Upper lobe of right lung (tissue), 1 donor: ENCODE measurements at places on chromosomes 16 and 17. TPM values are rescaled to one million over a fixed set of nuclear protein-coding genes. Genes with fewer than 3 reads are reported as not detected.
A peak's percentile ranks its signal among the peaks of the same experiment; 100 is the strongest.

Gene RNF213
- total RNA-seq: 236 TPM

Gene CES5A
- not detected for total RNA-seq

Gene C16orf86
- 3.8 TPM for total RNA-seq

Gene BCO1
- 0.75 TPM for total RNA-seq

Gene CCL17
- 15.5 TPM for total RNA-seq

Gene FBXW10B
- total RNA-seq: 1.4 TPM

Gene GPR139
- total RNA-seq: not detected

Gene CCL14
- 110 TPM for total RNA-seq

Gene NME4
- 45.6 TPM for total RNA-seq

Gene CCDC92B
- 0.20 TPM for total RNA-seq

Gene IGF2BP1
- total RNA-seq: not detected

- peaks cover 5% of the 10 kb centered on the region for H3K27me3 ChIP-seq
- peak overlapping the region; percentile 74 for H3K27ac ChIP-seq
- peak overlapping the region; percentile 53 for H3K4me3 ChIP-seq
- H3K4me1 ChIP-seq: no peaks in the 10 kb centered on the region
- no peak for DNase-seq
These were observed 674 bp downstream of the TOM1L1 start for GRCh38 chr17:54901230-54901822.

DNA sequence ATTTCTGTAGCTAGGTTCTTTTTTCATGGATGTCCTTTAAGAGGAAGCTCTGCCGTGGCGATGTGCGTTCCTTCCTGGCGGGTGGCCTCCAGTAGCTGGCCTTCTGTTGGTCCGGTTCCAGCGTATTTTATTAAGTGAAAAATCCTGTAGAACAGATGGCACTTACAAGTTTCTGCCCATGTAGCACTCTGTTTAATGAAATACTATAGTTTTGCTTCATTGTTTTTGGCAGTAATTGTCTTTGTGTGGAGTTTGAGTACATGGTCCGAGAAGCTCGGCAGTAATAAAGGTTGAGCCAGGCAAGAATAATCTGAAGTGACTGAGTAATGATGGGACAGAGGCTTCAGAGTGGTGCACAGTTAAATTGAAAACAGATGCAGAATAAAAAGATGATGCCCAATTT is 20.4 kb downstream of the USP10 start:
- no peaks in the 10 kb centered on the region for H3K36me3 ChIP-seq
- H3K4me3 ChIP-seq: no peak overlapping the region
- no peak for DNase-seq
- peaks cover 26% of the 10 kb centered on the region for H3K4me1 ChIP-seq
- no peaks in the 10 kb centered on the region for H3K27me3 ChIP-seq
- H3K27ac ChIP-seq: no peak overlapping the region

DNA sequence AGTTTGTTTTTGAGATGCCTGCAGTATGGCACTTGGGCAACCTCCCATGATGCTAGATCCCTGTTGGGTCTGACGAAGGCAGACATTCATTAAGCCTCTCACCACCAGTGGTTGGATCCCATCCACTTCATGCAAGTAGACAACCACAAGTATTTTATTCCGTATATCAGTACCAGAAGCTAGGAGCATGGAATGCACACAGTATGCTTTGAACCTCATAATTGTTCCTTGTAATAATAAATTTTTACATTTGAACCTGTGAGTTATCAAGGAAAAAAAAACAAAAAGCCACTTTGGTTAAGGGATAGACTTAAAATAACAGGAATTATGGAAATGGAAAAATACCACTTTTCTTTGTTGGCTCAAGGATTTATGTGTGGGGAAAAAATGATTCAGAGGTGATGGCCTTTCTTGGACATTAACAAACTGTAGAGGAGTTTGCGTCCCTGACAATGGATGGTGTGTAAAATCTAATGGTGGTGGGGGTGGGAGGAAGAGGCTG is 107.1 kb upstream of the KCNJ16 start:
- H3K27ac ChIP-seq: no peak overlapping the region
- H3K36me3 ChIP-seq: no peaks in the 10 kb centered on the region
- no peak for DNase-seq
- no peaks in the 10 kb centered on the region for H3K27me3 ChIP-seq
- H3K4me3 ChIP-seq: no peak overlapping the region

DNA sequence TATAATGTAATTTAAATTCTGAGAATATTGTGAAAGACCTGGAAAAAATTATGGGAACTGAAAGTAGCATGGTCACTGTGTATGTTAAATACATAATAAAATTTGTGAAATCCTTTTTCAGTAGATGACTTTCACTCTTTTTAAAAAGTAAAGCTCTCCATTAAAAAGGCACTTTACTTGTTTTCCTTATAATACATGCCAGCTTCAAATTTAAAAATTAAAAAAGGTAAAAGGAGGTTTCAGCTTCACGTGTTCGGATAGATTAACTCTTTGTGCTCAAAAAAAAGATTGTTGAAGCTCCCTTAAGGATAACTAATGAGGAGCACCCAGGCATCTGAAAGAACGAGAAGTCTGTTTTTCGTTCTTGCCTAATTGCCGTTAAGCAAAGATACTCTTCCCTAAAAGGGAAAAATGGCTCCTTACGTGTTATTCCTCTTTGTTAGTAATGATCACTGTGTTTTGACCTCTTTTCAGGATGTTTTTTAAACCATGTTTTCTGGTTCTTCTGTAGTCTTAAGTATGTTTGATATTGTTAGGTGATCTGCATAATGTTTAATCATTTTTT is 87.8 kb downstream of the TUBD1 start:
- H3K36me3 ChIP-seq: peaks cover 4% of the 10 kb centered on the region
- H3K4me3 ChIP-seq: peak overlapping the region; percentile 4
- peak overlapping the region; percentile 60 for H3K27ac ChIP-seq
- no peak for DNase-seq

DNA sequence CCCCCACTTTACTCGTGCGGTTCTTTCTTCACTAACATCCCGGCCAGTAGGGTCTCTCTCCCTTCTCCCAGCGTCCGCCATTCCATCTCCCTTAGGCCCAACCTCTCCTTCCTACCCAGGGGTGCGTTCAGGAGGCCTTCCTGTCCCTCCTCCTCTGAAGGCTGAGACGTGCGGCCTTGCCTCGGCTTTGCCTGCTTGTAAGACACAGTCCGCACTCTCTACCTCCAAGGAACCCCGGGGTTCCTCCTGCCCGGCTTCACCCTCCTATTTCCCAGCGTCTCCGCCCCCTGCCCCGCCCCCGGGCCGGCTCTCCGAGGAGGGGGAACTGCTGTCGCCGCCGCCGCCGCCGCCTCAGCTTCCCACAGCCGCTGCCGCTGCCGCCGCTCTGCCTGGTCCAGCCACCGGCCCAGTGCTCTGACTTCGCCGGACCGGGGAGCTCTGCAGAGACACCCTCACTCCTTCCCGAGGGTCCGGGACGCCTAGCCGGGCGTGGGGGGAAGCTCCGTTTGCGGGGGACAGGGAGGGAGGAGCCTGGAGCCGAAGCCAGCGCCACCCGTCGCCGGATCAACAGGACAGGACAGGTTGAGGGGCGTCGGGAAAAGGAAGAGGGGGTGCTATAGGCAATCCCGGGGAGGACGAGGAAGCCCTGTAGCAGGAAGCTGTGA is 1.2 kb upstream of the FGF11 start:
- H3K27ac ChIP-seq: no peak overlapping the region
- H3K4me1 ChIP-seq: peaks cover 46% of the 10 kb centered on the region

DNA sequence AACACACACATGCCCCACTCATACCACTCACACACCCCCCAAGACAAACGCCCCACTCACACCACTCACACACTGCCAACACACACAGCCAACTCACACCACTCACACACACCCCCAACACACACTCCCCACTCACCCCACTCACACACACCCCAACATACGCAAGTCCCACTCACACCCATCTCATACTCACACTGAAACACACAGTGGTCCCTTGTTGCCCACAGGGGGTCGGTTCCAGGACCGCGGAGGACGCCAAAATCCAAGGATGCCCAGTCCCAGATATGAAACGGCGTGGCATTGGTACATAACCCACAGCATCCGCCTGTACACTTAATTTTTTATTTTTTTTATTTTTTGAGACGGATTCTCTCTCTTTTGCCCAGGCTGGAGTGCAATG is 20.9 kb downstream of the RNF213 start:
- H3K4me3 ChIP-seq: no peak overlapping the region
- H3K27me3 ChIP-seq: no peaks in the 10 kb centered on the region
- H3K27ac ChIP-seq: no peak overlapping the region

- no peaks in the 10 kb centered on the region for H3K4me1 ChIP-seq
- no peak overlapping the region for H3K27ac ChIP-seq
- peaks cover 92% of the 10 kb centered on the region for H3K36me3 ChIP-seq
- no peaks in the 10 kb centered on the region for H3K27me3 ChIP-seq
- no peak overlapping the region for H3K4me3 ChIP-seq
These were observed 71.8 kb downstream of the ABHD15 start for GRCh38 chr17:29495011-29495410.

GRCh38 chr16:81500833-81501521 is 56.4 kb downstream of the CMIP start:
- peaks cover 30% of the 10 kb centered on the region for H3K4me1 ChIP-seq
- no peaks in the 10 kb centered on the region for H3K27me3 ChIP-seq
- no peak for DNase-seq
- no peaks in the 10 kb centered on the region for H3K36me3 ChIP-seq
- H3K4me3 ChIP-seq: no peak overlapping the region

DNA sequence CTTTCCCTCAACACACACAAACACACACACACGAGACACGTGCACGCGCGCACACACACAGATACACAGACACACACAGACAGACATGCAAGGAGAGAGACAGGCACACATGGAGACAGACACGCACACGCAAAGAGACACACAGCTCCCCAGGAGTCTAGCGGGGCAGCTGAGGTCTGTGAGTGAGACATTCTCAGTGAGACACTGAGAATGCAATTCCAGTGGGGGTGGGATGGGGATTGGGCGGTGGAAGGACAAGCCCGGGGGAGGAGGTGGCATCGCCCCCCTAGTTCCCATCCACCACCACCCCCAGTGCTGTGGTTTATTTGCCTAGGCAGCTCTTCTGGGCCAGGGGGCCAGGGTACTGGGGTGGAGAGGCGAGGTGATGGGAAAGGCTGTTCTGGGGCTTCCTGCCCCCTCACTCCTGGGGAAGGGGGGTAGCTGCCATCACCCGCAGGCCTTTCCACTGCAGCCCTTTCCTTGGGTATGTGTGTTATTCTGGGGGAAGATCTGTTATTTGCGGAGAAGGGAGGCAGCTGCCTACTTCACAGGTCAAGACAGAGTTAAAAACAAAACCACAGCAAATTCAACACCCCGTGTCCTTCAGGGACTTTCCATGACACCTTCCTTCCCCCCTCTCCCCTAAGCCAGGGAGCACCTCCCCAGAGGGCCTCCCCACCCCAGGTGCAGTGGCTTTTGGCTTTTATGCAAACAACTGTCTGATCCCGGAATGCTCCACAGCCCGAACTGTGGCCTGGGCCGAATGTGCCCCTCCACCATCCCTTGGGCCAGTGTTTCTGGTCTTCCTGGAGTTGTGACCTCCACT is 18.0 kb downstream of the GRB7 start:
- peak overlapping the region; percentile 98 for H3K27ac ChIP-seq
- DNase-seq: no peak
- no peaks in the 10 kb centered on the region for H3K27me3 ChIP-seq
- peaks cover 13% of the 10 kb centered on the region for H3K4me1 ChIP-seq

GRCh38 chr16:85755929-85756768 is 5.3 kb upstream of the C16orf74 start:
- peaks cover 5% of the 10 kb centered on the region for H3K4me1 ChIP-seq
- H3K4me3 ChIP-seq: no peak overlapping the region
- no peak for DNase-seq
- no peaks in the 10 kb centered on the region for H3K36me3 ChIP-seq

DNA sequence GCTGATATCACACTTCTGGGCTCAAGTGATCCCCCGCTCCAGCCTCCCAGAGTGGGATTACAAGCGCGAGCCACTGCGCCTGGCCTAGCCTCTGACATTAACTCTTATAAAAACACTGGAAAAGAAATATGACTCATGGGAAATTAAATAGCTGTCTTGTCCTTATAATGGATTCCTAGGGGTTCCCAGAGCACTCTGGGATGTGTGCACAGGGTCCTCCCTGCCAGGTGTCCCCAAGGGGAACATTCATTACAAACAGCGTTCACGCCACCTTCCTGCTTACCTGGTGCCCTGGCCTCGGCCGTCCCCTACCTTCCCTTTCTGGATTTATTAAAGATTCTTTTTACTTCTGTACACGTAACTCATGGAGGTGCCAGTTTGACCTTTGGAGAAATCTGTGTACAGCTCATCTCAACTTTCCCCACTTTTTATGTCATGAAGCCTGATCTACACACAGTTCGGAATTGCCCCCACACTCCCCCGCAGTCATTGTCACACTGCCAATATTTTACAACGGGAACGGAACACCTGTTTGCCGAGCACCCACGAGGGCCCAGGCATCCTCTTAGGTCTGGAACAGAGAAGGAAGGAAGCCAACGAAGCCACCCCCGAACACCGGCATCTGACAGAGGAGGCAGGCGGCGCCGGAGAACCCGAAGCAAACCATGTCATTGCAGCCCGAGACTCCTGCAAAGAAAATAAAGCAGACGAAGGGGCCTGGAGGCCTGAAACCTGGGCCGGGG is 39.7 kb upstream of the MEAK7 start:
- no peaks in the 10 kb centered on the region for H3K27me3 ChIP-seq
- no peak overlapping the region for H3K4me3 ChIP-seq
- H3K36me3 ChIP-seq: no peaks in the 10 kb centered on the region
- DNase-seq: no peak
- no peaks in the 10 kb centered on the region for H3K4me1 ChIP-seq

DNA sequence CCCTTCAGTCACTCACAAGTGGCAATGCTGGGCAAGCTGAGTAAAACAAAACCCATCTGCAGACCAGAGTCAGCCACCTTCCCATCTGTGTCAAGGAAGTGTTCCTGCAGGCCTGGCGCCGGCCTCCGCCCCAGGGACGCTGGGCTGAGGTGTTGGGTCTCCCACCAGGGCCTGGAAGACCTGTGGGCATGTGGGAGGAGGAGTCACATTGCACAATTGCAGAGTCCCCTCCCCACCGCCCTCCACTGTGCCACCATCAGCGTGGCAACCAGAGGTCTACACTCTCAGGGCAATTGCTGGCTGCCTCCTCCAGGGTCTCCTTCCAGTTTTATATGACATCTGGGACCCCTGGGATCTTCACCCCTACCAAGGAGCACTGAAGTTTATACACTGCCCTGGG is 3.0 kb upstream of the MYO15A start:
- no peak overlapping the region for H3K27ac ChIP-seq
- no peak overlapping the region for H3K4me3 ChIP-seq
- no peaks in the 10 kb centered on the region for H3K4me1 ChIP-seq
- H3K27me3 ChIP-seq: no peaks in the 10 kb centered on the region

- peaks cover 59% of the 10 kb centered on the region for H3K36me3 ChIP-seq
- no peak overlapping the region for H3K27ac ChIP-seq
- H3K4me3 ChIP-seq: no peak overlapping the region
- no peaks in the 10 kb centered on the region for H3K4me1 ChIP-seq
- no peaks in the 10 kb centered on the region for H3K27me3 ChIP-seq
- DNase-seq: no peak
These were observed 9.6 kb upstream of the MYH11 start for GRCh38 chr16:15866451-15866850.
